ENCODE measurements at places on chromosomes 1 and 21.

GRCh38 chr21:21385404-21385803, 387.2 kb downstream of the NCAM2 start:
- no peak for DNase-seq

DNA sequence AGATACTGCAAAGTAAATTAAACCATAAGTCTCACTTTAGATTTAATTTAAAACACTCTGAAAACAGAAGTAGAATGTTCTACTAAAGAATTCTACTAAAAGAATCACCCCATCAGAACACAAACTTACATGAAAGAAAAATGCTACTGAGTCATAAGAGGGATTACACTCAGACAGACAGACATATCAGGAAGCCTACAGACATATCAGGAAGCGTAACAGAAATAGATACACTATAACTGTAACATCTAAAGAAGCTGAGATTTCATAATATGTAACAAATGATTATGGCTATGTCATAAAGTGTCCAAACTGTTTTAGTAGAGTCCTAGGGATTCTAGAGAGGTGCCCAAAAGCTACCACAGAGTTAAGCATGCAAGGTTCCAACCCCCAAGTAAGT, 23.9 kb downstream of the FOXJ3 start:
- no peak for DNase-seq

GRCh38 chr1:28313702-28314546, 14.9 kb upstream of the MED18 start:
- peak; percentile 74 for DNase-seq

- no peak for DNase-seq
These were observed 39.2 kb downstream of the HLX start for GRCh38 chr1:220918285-220918951.

DNA sequence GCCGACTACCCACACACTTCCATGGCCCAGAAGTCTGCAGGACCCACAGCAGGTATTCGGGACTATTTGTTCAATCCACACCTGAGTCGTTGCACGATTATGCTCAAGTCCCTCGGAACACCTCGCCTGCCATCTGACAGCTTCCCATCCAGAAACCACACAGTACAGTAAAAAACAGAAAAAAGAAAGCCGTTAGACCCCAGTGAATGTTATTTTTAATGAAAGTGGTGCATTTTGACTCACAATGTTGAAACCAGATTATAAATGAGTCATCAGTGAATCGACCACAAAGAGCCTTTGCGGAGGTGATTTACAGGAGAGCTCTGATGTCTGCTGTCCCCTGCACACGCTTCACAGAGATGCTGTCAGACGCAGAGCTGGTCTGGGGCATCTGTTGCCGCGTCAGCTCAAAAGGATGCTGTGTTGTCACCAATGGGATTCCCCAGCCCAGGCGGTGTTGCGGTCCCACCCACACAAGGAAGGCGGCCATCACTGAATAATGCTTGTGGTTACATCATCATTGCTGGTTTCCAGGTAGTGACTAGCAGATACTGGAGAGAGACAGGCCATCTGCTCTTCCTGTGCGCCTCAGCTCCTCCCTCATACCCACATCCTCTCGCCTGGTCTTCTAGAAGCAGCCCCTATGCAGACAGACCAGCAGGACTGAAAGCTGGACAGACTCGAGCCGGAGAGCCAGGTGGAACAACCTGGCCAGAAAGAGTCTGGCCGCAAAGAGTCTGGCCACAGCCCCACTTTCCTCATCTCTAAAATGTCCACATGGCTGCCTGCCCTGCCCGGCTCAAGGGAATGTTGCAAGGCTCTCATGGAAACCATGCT, 116.8 kb downstream of the TOMM20 start:
- peak; percentile 81 for DNase-seq

DNA sequence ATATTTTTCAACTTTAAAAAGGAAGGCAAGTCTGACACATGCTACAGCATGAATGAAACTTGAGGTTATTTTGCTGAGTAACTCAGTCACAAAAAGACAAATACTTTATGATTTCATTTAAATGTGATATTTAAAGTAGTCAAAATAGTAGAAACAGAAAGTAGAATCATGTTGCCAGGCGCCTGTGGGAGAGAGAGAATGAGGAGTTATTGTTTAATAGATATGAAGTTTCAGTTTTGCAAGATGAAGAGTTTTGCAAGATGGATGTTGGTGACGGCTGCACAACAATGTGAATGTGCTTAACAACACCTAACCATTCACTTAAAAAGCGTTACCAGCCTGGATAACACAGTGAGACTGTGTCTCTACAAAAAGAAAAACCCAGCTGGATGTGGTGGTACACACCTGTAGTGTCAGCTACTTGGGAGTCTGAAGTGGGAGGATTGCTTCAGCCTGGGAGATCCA, 20.7 kb upstream of the ATP1A1 start:
- DNase-seq: no peak

- peak; percentile 77 for DNase-seq
These were observed 739 bp downstream of the SMG5 start for GRCh38 chr1:156281693-156282478.

DNA sequence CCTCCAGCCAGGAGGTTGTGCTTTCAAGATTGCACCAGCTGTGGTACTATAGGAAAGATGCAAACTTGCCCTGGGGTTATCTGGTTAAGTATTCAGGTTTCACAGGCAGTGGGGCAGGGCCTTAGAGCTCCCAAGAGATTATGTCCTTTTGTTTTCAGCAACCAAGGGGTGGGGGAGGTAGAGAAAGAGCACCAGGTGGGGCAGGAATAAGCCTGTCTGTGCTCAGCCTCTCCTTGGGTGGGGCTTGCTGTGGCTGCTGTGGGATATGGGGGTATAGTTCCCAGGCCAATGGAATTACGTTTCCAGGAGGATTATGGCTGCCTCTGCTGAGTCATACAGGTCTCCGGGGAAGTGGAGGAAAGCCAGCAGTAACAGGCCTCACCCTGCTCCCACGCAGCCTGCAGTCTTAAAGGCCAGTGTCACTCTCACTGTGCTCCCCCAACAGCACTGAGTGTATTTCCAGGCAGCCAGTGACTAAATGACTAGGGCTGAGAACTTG, 508.6 kb downstream of the RWDD3 start:
- DNase-seq: no peak

DNA sequence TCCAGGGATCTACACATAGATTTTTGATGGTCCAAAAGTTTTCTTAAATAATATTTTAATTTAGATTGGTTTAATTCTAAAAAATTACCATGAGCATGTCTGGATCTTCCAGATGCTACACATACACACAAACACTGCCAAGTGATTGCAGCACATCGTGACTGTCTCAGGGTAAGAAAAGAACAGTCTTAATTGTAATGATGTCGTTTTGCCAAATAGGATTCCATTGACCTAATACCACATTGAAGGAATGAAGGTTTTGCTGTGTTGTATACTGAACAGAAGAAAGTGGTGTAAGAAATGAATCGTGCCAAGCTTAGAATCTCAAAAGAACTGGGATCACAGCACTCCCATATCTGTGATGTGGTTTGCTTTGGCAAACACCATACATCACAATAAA, 633.3 kb upstream of the CAMK1G start:
- DNase-seq: no peak

DNA sequence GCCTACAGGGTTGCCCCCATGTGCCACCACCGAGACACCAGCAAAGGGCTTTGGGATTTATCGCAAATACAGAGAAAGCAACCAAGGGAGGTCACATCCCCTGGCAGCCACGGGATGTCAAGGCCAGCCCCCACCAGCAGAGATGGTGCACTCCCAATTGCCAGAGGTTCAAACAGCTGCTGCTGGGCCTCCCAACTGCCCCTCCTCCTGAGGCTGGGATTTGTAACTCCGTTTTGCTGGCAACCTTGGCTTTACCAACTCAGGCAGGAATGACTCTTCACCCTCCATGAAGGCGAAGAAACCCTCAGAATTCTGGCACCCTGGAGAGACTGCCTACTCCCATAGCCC, 11.6 kb downstream of the TMEM53 start:
- DNase-seq: no peak

DNA sequence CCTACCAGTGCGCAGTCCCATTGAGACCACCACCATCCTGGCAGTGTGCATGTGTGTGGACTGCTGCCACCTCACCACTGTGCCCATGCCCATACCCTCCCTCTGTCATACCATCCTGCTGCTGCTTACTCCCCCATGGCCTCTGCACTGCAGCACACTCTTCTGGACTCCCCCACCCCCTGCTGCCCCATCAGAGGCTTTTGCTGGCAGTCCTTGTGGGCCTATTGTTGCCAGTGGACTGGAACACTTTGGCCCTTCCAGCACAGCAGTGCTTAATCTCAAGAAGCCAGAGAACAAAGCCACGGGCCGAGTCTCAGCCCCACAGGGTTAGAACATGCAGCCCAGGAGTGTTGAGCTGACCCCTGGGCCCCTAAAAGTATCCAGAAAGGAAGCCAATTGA, 41.9 kb upstream of the IVNS1ABP start:
- DNase-seq: no peak

DNA sequence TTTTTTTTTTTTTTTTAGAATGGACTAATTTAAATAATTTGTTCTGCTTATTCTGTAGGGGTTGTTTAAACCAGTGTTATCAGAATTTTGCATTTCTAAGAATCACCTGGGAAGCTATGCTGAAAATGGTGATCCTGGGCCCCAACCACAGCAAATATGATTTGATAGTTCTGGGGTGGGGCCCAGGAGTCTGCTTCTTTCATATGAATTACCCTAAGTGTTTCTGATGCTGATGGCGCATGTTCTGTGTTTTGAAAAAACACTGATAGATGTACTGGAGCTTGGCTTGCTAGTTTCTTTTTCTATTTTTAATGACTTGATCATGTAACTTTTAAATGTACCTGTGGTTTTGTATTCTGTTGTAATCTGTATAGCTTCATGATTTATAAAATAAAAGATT, 89.3 kb downstream of the CDC14A start:
- DNase-seq: no peak

DNA sequence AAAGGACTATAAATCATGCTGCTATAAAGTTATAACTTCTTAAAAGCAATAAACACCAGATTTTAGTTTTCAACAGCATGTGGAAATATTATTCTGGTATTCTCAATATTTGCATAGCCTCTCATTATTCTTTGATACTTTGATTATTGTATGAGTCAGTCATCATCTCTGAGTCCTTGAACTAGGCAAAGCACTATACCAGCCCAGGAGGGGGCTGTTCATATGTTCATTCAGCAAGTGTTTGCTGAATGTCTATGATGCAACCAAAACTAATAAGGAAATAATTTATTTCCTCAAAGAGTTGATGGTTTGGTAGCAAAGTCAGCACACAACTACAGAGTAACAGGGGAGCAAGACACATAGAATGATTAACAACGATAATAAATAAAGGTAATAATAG, 175.6 kb upstream of the C1orf105 start:
- DNase-seq: peak; percentile 5

GRCh38 chr1:70042090-70042731, 163.2 kb downstream of the LRRC40 start:
- no peak for DNase-seq

GRCh38 chr1:181777286-181777685, 284.2 kb downstream of the ZNF648 start:
- DNase-seq: no peak

GRCh38 chr1:46302641-46303037, 777 bp downstream of the LRRC41 start:
- DNase-seq: peak; percentile 27

- no peak for DNase-seq
These were observed 283.8 kb downstream of the SDCCAG8 start for GRCh38 chr1:243539636-243540035.

DNA sequence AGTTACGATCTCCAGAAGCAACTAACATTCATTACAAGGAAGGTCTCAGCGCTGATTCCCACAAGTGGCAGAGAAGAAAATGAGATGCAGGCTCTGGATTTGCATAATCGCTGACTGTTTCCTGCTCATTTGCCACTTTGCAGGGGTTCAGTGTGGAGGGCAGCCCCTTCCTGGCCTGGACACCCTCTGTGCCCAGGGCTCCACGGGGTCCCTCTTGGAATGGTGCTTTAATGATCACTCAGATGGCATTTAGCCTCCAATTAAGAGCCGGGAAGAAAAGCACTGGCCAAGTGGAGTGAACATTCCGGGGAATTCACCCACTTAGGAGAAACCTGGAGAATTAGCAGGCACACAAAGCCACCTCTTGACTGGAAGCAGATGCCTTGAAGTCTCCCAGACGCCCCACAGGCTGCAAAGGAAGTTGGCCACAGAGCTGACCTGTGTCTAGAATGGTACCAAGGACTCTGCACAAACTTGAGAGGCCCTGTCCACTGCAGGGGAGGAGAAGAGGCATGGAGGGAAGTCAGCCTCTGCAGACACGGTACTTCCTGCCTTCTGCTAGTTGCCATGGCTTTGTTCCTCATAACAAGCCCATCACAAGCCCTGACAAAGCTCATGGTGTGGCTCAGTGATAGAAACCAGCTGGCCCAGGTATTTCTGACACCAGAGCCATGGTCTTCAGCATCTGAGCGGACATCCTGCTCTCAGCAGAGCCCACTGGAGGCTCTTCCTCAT, 157.2 kb downstream of the KAZN start:
- no peak for DNase-seq

DNA sequence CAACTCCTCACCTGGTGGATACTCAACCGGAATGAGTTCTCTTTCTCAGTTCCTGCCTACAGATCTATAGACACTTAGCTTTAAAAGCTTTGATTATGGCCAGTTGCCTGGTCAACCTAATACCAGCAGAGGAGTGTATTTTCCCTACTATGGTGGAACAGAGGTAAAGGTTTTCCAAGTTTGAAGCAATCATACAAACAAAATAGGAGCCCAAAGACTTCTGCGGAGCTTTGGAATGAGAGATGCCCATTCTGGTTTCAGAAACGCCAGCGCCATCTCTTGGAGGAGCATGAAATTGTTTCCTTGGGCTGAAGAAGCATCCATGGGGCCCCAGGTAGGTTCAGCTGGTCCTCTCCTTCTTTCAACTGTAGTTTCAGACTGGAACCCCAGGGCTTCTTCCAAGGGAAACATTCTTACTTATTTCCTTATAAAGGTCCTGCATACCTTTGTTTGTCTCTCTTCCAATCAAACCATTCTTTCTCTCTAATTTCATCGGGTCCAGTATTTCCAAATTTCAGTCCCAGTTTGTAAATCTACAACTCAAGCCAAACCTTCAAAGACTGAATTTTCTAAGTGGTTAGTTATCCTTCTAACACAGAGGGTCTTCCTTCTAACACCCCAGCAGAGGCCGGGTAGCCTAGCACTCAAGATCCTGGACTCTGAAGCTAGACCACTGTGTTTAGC, 95.9 kb downstream of the KCNJ15 start:
- DNase-seq: peak; percentile 52

DNA sequence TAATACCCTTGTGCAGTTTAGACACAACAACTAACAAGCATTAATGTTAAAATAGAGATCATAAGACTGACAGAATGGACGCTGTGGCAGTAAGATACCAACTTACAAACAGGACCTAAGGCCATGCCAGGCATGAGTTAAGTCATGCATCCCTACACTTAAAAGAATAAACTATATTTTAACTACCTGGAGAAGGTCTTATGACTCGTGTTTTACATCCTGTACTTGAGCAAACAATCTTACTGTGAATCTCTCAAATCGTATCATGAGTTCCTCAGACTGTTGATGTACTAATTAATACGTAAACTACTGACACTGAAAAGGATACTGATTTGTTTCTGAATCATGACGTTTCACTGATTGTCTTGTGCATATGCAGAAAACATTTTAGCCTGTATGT, 2.0 kb upstream of the RSPH1 start:
- no peak for DNase-seq

Measured in HT-29 (cell line).